ENCODE measurements at places on chromosomes 13 and 19.
A peak's percentile ranks its signal among the peaks of the same experiment; 100 is the strongest.

DNA sequence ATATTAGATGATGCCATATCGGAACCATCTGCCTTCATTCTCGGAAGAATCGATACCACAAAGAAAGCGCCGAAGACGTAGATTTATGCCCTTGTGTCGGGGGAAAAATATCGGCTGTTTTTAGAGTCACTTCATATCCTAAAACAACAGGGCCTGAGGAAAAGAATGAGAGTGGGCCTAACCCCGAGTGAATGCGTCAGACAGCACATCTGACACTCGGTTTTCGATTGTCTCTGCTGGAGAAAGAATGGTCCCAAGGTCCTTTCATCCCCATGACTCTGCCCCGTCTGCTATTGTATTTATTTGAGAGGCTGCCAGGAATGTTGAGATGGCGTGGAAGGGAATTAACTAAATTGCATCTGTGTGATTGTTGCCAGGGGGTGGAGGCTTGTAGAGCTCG, 46.1 kb downstream of the CHST8 start:
- DNase-seq = no peak

DNA sequence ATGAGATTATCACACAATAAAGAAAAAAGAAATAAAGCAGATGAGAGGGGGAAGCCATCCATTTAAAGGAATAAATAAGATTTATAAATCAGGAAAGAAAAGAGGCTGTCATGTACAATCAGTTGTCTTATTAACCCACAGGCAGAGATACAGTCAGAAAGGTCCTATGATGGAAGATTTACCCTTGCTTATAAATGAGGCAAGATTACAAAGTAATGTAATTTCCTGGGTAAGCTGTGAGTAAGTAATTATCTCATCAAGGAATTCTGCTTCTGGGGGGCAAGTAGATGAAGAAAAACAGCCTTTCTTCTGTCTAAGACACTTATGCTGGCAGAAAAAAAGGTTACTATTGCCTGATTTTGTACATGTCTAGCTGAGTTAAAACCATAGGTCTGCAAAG, 146.4 kb downstream of the FGF14 start:
- no peak for DNase-seq

DNA sequence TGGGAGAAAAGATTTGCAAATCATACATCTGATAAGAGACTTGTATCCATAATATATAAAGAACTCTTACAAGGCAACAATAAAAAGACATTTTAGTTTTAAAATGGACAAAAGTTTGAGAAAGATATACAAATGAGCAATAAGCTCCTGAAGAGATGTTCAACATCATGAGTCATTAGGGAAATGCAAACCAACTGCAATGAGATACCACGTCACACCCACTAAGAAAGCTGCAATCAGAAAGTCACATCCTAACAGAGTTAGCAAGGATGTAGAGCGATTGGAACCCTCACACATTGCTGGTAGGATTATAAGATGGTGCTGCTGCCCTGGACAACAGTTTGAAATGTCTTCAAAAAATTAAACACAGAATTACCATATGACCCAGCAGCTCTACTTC, 50.3 kb downstream of the GSX1 start:
- no peak for DNase-seq

DNA sequence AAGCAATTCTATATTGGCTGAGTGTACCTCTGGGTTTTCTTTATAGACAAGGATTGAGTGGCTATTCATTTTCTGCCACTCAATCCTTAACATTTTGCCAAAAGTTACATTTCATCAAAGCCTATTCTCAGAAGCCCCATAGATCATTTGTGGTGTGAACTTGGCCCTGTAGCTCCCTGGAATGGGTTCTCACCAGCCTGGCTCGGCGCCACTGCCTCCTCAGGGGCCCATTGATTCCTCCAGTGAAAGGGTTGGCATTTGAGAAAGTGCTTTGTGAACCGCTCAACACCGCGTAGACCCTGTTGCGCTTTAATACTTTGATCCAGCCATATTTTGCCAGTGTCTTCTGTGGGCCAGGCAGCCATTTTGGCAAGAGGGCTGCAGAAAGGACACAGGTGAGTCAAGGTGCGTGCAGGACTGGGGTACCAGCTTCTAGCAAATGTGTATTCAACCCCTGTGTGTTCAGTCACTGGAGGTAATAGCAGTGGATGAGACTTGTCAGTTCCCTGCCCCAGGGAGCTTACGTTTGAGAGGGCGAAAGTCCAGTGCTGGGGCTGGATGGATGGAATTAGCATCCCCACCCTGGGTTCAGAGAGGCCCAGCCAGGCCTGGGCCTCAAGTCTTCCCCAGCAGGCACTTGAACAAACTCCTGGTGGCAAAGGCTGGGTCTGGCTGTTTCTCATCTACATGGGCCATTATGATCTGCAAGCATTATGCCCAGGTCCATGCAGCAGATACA, 3.8 kb downstream of the RAB8A start:
- no peak for DNase-seq

DNA sequence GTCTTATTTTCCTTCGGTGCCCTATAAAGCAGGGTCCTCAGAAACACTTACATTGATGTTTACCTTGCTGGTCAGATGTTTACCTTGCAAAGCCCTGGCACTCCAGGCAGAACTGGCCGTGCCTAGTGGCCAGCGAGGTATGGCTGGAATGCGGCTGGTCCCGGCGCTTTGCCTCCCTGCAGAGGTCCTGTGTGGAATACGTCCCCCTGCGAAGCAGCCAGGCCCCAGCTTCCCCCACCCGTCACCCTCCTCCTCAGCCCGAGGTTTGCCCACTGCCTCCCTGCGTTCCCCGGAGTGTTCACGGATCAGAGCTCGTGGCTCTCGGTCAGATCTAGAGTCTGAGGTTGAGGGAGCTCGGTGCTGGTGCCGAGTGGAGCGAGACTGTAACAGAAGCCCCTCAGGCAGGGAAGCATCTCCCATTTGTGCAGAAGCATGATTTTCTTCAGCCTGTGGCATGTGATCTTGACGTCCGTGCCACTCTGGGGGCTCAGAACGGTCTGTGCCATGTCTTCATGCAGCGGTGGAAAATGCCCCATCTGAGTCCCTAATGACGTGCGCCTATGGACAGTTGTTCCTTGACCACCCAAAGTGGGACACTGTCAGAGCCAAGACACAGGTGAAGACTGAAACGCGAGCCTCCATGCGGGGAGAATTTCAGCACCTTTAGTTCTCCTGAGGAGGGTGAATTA, 54.8 kb upstream of the SOX1 start:
- no peak for DNase-seq

GRCh38 chr19:53991224-53992113, at the start of gene CACNG6:
CACNG6 (plus strand) TSS chr19:53991637; CDS start chr19:53992878, 1,241 bp downstream.
- DNase-seq = no peak

DNA sequence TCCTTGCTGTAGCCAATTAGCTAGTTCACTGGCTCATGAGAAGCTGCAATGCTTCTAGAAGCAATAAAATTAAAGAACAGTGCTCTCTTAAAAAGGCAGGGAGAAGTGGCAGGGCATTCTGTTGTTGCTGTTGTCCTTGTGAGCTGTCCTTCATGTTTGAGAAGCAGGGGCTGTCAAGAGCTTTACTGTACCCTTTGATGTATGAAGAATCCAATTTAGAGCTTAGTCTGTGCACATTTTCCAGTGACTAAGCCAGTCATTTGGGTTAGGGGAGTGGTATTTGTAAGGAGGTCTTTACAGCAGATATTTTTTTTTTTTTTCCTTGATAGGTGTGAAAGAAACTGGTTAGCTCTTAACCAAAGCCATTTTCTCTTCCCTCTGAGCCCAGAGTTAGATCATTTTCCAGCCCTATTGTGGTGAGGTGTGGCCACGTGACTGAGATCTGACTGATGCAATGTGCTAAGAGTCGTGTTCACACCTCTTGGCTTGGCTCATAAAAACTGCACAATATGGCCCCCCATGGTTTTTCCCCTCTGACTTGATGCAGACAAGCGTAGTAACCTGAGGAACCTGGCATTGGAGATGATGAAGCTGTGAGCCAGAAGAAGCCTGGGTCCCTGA, 309.6 kb upstream of the TMTC4 start:
- DNase-seq = no peak

DNA sequence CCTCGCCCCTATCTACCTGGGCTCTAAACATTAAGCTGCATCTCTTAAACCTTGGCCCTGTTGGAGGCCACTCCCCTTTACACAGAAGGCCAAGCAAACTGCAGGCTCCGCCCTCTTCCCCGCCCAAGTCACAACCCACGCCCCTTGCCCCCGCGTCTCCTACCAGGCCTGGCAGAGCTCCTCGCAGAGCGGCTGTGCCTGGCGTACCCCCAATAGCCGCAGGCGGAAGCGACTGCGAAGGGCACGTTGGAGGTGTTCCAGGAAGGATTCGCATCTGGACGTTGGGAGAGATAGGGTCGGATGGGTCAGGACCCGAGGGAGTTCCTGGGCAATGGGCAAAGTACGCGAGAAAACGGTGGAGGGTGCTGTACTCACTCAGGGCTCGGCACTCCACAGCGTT, 5.9 kb downstream of the RTBDN start:
- no peak for DNase-seq

- peak; percentile 37 for DNase-seq
These were observed 7.5 kb upstream of the OR10H5 start for GRCh38 chr19:15779756-15780476.

Measured in RCC 7860 (cell line).